HepG2 (cell line): ENCODE measurements at places on chromosomes 12 and 14. TPM values are rescaled to one million over a fixed set of nuclear protein-coding genes. Genes with fewer than 3 reads are reported as not detected.

Gene TMTC1
- 1.4 and 1.8 TPM in 2 replicates for total RNA-seq

Gene ZDHHC22
- not detected in 2 replicates for total RNA-seq

Gene STAC3
- total RNA-seq, result 0.14 and 0.18 TPM in 2 replicates

DNA sequence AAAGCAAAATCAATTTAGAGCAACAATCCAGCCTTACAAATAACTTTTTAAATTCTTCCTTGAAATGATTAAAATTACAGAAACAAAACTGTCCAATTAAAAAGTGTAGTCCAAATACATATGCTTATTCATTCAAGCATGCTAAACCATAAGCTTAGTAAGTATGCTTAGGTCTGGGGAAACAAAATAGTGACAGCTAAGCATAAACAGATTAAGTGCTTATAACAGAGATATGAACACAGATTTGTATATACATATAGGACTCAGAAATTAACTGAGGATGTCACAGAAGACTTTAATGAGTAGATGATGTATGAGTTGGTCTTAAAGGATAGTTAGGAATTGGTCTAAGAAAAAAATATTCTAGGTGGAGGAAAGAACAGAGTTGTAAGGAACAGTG is 41.8 kb downstream of the SCAF11 start:
- no peaks in the 10 kb centered on the region for H3K27me3 ChIP-seq
- H3K36me3 ChIP-seq, result peaks cover 55% of the 10 kb centered on the region
- H3K4me3 ChIP-seq, result no peak overlapping the region
- no peaks in the 10 kb centered on the region for H3K4me1 ChIP-seq
- no peak overlapping the region for H3K27ac ChIP-seq
- no peak for DNase-seq

DNA sequence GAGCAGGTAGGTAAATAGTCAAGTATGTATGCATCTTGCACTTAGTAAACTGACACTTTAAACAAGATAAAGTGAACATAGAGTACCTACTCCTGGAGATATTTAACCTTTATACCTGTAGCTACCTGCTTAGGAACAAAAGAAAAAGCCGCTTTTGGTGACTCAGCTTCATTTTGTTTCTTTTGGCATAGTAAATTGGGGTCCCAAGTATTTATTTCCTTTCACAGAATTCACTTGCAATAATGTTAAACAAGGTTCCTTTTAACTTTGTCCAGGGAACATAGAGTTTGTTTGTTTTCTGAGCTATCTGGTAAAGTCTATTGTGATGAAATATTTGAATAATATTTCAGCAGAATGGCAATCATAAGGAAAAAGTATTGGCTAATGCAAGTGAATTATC is 20.0 kb downstream of the SLCO1B3 start:
- H3K4me3 ChIP-seq, result no peak overlapping the region
- 0 out of 2 replicates have a peak, but pooled peaks cover 7% of the 10 kb centered on the region for H3K4me1 ChIP-seq
- no peak for DNase-seq
- no peak overlapping the region for H3K27ac ChIP-seq
- H3K36me3 ChIP-seq, result no peaks in the 10 kb centered on the region

GRCh38 chr12:14921218-14921617 is 17.1 kb downstream of the ERP27 start:
- H3K27ac ChIP-seq, result no peak overlapping the region
- H3K4me3 ChIP-seq, result no peak overlapping the region
- H3K27me3 ChIP-seq, result no peaks in the 10 kb centered on the region
- no peak for DNase-seq
- no peaks in the 10 kb centered on the region for H3K4me1 ChIP-seq

DNA sequence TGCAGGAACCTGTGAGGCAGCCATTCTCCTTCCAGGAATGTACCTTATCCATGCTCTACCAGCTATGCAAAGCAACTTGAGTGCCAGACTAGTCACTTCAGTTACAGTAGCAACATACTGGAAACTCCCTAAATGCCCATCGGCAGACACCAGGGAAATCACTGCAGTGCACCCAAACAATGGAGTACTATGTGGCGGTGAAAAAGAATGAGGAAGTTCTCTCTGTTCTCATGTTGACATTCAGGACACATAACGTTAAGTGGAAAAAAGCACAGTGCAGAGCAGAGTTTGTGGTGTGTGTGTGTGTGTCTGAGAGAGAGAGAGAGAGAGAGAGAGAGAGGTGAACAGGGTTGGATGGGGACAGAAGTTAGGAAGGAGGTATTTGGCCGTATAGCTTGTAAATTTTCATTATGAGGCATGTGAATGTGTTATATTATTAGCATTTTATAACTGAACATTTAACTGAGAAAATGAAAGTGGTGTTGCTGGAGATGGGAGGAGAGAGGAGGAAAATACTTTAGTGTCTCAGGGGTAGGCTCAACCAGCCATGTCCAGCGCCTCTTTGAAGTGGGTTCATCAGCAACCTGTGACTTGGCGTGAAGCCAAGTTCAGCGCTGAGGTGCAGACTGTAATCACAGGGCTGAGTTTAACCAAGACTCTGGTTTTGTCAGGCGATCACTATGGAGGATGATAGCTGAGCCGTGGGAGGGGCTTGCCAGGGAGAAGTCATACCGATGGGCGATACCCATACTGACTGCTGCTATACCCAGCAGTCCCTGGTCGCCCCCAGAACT is 17.3 kb downstream of the TNFAIP2 start:
- no peak overlapping the region for H3K4me3 ChIP-seq
- no peak overlapping the region for H3K27ac ChIP-seq
- H3K36me3 ChIP-seq, result no peaks in the 10 kb centered on the region
- peaks cover 40% of the 10 kb centered on the region; the same call in 2 of the 3 replicates for H3K27me3 ChIP-seq
